Activated naive CD8-positive, alpha-beta T cell treated with anti-CD3 and anti-CD28 coated beads for 36 hours (primary cell): ENCODE measurements at places on chromosomes 7 and 10.

DNA sequence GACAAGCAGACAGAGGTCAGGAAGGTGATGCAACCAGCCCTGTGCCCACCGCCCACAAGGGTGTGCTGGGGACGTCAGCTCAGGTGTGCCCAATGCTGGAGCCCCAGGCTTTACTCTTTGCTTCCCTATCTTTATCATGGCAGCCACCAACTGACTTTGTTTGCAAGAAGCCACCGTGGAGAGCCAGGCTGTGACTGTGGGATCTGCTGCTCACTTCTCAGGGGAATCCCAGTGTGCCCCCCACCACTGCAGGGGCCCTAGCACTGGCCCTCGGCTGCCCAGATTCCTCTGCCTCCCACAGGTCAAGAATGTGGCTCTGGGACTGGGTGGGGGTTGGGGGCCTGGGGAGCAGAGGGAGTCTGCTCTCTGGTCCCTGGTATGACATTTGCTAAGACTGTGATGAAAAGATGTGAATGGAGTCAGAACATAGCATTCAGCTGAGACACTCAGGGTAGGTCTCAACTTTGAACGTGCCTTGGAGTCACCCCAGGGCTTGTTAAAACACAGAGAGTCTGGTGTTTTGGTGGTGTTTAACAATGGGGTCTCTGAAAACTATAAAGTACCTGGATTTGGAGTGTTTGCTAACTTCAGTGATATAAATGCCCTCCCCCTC is 47.3 kb downstream of the ARHGAP22 start:
- no peak for DNase-seq

GRCh38 chr7:127955051-127955531 is 76.1 kb downstream of the LRRC4 start:
- no peak for DNase-seq

DNA sequence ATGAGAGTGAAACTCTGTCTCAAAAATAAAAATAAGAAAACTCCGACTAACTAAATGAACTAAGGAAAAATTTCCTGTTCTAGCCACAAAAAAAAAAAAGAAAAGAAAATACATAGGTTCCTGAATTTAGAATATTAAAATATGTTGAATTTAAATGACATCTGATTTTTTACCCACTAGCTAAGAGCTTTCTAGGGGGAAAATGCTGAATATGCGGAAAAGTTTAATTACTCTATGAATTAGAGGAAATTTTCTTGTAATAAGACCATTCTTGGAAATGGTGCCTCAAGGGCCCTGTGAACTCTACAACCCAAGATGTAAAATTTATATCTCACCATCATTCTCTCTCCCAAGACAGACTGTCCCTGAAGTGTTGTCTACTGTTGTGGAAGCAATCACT is 165.0 kb upstream of the CALN1 start:
- no peak for DNase-seq

- no peak for DNase-seq
Measured at GRCh38 chr10:88793712-88794299, 8.7 kb upstream of the LIPM start.

- DNase-seq = no peak
Measured at GRCh38 chr10:28981007-28981406, 303.7 kb downstream of the BAMBI start.

- DNase-seq = no peak
Measured at GRCh38 chr7:106128836-106129235, 16.7 kb upstream of the SYPL1 start.

- DNase-seq = no peak
Measured at GRCh38 chr7:69250958-69251357, 347.3 kb upstream of the AUTS2 start.

- DNase-seq = no peak
Measured at GRCh38 chr10:782751-783648, 93.5 kb upstream of the DIP2C start.

DNA sequence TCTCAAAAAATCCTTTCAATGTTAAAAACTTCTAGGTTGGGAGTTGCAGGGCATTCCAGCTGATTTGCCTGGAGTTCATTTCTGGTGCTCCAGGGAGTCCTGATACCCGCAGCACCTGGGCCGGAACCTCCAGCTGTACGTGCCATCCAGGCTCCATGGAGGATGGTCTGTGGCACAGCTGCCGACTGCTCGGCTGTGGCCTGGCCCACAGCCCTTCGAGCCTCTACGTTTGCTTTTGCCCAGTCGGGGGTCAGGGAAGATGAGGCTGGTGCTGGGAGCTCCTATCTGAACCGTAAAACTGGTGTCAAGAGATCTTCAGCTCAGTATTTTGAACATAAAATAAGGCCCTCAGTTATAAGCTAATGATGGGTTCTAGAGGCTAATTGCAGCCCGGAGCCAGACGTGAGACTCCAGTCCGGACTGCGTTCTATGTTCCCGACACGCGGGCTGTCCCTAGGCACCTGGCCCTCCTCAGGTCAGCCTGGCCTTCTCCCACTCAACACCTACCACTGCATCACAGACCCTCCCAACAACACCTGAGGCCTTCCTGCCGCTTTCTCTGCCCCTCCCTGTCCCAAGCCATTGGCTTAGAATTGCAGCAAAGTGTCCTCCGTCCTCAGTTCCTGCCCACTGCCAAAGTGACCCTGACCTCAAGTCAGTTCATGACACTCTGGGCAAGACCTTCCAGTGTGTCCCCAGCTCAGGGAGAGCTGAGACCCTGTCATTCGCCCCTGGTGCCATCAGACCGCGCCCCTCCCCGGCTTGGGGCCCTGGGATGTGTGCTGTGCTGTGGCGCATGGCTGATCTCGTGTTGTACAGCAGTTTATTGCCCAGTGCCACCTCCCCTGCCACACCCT is 64.2 kb upstream of the DNAJB6 start:
- no peak for DNase-seq

DNA sequence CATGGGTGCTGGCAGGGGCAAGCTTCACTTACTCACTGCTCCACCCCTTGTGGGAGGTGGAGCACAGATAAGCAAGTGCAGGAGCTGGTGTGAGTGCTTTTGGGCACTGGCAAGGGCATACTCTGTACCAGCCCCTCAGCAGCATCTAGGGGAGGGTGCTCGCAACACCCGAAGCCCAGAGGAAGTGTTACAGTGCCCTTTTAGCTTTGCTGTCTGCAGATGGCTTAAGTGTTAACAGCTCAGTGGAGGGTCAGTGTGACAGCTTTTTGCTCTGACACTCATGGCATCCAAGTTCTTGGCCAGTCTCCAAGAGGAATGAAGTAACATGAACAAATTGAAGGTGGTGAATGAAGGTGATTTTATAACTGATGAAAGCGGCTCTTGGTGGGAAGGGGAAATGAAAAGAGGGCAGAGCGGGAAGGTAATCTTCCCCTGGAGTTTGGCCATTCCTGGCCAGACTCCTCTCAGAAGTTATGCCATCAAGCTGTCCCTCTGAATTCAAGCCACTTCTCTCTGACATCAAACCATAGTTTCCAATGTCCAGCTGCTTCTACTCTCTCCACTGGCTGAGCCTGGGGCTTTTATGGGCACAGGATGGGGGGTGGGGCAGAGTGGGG is 862.5 kb downstream of the KCNMA1 start:
- no peak for DNase-seq
